ENCODE measurements at places on chromosomes 16 and 17.

- DNase-seq = peak; percentile 21
Measured at GRCh38 chr16:89863741-89864526, 9.5 kb upstream of the TCF25 start.

- DNase-seq = no peak
Measured at GRCh38 chr17:7560172-7561027, 1.3 kb upstream of the SENP3 start.

DNA sequence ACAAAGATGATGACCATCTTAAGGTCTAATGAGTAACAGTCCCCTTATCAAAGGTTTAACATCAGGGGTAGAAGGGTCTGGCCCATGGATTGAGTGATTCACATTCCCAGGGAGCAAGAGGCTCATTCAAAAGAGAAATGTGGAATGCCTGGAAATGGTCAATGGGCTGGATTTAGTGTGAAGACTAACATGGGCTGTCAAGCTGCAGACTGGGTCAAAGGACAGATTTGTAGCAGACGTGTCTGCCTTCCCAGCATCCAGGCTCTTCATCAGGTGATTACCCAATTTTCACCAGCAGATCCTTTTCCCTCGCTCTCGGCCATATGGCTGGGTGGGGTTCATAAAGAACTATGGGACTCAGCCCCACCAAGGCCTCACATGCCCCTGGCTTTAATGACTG lies 26.8 kb downstream of the DCUN1D3 start:
- no peak for DNase-seq

- DNase-seq = no peak
Measured at GRCh38 chr16:8828541-8829165, 31.0 kb downstream of the PMM2 start.

GRCh38 chr16:13438064-13438463 lies 481.9 kb upstream of the ERCC4 start:
- no peak for DNase-seq

GRCh38 chr16:52861614-52862022 lies 191.1 kb downstream of the CHD9NB start:
- DNase-seq = no peak
